Activated CD4-positive, alpha-beta T cell treated with anti-CD3 and anti-CD28 coated beads, Interleukin-2, Interleukin-6, amounts not matched to agents 100 ng/mL and 50 ng/mL, durations not matched to agents 16 hours and 8 hours (primary cell): ENCODE measurements at places on chromosomes 6 and 20.

- DNase-seq = no peak
These were observed 286.7 kb downstream of the TFAP2B start for GRCh38 chr6:51105357-51105756.

GRCh38 chr6:24882835-24883555 lies 52.8 kb downstream of the RIPOR2 start:
- peak; percentile 31 for DNase-seq

DNA sequence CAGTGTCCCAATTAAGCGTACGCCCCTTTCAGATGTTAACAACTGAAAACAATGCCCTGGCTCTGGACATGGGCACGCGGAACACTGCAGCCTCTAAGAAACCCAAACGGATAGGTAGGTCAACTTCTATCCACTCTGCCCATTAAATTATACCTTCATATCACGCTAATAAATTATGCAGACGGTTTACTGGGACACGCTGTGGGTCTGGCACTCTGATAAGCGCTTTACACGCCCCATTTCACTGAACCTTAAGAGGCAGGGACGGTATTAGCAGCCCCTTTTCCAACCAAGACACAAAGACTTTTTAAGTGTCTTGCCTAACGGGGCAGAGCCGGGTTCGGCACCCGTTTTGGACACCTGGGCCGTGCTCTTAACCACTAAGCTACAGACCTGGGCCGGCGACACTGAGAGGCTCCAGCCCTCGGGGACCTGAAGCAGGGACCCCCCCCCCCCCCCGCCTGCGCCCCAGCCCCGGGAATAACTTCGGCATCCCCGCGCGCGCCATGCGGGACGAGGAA lies 744 bp downstream of the STAU1 start:
- DNase-seq = peak; percentile 21

- DNase-seq = peak; percentile 65
These were observed 6.0 kb downstream of the CST7 start for GRCh38 chr20:24955045-24955444.

GRCh38 chr20:54320148-54320607 lies 112.3 kb downstream of the PFDN4 start:
- DNase-seq = peak; percentile 28

DNA sequence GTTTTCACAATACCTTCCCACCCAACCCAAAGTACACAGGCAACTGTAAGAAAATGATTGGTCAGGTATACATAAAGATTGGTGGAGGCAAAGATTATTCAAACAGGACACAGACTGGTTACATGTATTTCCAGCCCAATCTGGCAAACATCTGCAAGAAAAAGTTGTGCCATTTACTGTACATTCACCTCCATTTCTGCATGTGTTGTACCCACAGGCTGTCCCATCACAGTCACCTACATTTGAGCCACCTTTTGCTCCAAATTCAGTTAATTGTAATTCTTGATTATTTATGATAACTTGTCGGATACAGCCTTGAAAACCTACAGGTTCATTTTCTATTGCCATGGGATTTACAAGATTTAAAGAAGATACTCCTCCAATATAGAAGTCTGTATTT lies 85.6 kb downstream of the PHF3 start:
- DNase-seq = no peak

GRCh38 chr20:4342609-4343008 lies 327.3 kb upstream of the RNF24 start:
- DNase-seq = no peak

GRCh38 chr20:39974966-39975501 lies 714.0 kb downstream of the MAFB start:
- DNase-seq = no peak

DNA sequence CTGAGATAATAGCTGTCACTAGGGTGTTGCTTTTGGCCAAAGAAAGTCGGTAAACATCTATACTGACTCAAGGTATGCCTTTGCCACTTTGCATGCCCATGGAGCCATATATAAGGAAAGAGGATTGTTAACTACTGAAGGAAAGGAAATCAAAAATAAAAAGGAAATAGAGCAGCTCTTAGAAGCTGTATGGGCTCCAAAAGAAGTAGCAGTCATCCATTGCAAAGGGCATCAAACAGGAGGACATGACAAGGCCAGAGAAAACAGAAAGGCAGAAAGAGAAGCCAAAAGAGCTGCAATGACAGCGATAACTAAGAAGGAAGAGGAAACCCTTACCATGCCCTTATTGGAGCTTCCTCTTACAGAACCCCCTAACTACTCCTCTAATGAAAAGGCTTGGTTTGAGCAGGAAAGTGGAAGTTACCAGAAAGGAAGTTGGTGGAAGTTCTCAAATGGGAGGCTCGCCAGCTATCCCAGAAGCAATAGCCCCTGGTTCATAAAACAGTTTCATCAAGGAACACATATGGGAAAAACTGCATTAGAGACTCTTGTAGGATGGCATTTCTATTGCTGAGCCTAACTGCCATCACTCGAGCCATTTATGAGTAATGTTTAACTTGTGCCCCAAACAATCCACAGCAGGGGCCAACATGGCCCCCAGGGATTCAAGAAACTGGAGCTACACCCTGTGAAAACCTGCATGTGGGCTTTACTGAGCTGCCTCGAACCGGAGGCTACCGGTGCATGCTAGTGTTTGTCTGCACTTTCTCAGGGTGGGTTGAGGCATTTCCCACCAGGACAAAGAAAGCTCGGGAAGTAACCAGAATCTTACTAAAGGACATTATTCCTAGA lies 7.0 kb downstream of the IL22RA2 start:
- DNase-seq = no peak

DNA sequence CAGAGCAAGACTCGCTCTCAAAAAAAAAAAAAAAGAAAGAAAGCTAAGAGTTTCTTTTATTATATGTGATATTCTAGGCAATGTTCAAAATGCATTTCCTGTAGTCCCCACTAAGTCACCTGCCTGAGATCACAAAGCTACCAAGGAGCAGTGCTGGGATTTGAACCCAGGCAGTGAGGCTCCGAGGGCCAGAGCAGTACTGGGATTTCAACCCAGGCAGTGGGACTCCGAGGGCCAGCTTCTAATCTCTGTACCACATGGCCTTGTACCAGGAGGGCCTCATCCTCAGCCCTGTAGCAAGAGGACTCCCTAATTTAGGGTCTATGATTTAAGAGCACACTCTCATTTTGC lies 39.7 kb downstream of the ZMYND8 start:
- DNase-seq = no peak

DNA sequence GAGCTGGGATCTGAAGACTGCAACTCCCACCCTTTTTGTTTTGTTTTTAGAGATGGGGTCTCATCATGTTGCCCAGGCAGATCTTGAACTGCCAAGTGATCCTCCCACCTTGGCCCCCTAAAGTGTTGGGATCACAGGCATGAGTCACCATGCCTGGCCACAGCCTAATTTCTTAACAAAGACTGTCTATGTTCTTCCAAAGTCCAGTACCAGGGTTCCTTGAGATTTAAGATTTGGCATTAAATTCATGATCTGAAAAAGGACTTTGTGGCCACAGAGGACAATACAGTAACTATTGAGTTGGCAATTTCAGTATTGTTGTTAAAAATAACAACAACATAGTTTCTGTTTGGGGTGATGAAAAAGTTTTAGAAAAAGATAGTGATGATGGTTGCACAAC lies 28.7 kb upstream of the BEND3 start:
- DNase-seq = no peak

DNA sequence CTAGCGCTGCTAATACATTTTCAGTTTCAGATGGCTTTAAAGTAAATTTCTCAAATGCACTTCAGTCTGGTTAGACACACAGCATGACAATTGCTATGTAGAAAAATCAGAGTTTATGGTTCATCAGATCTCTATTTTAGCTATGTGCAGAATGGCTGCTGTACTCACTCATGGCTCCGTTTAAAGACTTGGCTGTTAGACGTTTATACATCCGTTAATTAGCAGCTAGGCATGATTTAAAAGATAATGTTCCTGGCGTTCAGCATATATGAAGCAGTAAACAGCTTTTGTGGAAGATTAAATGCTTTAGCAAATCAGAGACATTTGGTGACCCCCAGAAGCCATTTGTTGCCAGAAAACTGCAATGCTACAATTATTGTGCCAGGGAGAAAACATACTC lies 350.0 kb upstream of the MANEA start:
- DNase-seq = no peak

DNA sequence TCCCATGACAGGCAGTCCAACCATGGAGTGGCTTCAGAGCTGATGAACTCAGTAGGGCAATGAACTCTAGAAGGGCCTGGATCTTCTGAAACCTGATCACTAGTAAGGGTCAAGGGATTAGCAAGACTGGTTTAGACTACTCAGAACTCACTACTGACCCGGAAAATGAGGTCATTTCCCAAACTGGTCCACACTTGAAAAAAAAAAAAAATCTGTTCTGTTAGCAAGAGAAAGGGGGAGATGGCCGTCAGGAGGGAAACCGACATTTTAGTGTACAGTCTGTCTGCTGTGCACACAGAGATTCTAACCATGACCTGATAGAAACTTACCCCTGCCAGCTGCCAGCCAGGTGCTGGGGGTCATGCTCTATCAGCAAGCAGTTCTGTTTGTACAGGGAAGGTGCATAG lies 262.4 kb upstream of the AGPAT4 start:
- DNase-seq = no peak

GRCh38 chr20:13648291-13649228 lies 9.8 kb upstream of the TASP1 start:
- no peak for DNase-seq

DNA sequence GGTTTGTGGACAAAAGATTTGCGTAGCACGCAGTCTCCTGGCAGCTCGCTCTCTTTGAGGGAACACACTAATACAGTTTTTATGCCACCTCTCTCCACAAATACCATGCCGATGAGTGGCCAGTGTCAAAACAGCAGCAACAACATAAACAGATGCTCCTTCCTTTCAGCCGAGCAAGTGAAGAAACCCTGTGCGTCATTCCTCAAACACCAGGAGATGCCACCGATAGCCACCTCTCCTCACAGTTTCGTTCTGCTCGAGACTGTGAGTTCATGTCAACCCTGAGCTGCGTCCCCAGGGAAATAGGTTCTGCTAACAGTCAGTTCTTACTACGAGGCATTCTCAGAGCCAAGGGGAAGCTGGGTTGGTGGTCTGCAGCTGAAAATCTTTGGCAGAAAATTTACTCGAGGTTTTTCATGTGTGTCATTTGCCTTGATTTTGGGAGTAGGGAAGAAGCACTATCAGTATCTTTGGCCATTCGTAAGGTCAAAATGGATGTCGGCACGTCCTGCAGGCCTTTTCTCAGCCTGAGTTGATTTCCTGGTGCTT lies 59.9 kb downstream of the EYA2 start:
- no peak for DNase-seq

GRCh38 chr6:170092826-170093225 lies 198.1 kb downstream of the DLL1 start:
- DNase-seq = no peak

DNA sequence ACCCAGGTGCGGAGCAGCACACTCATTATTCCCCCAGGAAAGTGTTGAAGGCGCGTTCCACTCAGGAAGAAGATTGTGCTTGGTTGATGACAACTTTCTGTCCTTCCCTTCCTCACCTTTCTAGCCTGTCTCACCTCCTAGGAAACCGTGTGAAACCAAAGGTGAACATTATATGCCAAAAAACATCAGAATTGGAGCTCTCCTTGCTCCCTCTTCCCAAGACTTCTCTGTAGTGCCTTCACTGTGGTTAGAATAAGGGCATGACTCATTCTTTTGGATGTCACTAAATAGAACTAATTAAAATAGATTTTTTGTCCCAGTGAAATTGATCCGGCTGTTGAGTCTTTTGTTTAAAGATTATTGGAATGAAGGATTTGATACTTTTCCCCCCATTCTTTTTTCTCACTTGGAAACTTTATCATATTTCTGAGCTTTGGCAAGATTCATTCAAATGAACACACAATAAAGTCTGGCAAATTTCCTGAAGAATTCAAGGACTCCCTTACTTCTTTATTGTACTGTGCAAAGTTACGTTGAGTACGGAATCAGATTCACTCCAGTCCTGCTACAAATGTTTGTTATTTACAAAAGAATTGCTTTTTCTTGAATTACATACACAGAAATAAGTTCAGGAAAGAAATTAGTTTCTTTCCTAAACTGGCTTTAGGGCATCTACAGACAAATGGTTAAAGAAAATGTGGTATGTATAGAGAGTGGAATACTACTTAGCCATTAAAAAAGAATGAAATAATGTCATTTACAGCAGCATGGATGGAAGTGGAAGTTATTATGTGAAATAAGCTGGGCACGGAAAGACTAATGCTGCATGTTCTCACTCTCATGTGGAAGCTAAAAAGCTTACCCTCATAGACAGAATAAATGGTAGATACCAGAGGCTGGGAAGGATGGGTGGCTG lies 142.8 kb upstream of the AKAP12 start:
- no peak for DNase-seq

GRCh38 chr6:168018664-168019063 lies 21.2 kb downstream of the KIF25 start:
- DNase-seq = no peak

DNA sequence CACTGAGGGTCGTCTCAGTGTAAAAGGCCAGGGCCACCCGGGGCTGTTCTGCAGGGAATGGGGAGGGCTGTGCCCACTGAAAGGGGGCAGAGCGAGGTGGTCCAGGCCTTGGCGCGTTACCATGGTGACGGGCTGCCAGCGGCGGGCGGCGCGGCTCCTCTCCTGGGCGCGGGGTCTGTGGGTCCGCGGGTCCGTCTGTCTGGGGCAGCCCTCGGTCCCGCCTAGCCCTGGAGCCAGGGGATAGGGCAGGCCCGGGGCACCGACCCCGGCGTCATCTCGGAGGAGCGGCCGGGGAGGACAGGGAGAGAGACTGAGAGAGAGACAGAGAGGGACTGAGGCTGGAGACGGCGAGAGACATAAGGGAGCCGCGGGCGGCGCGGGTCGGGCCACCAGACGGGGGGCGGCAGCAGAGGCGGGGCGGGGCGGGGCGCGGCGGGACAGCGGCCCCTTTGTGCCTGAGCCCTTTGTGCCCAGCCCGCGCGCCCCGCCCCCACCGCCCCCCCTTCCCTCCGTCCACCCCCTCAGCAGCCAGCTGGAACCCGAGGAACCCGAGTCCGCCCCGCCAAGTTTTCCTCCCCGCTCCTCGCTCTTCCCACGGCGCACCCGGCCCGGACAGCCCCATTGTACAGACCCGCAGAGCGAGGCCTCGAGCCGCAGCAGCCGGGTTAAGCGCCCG lies at the start of gene KIAA1755:
KIAA1755 (minus strand) TSS at position 358 of the 676 bp plus-strand sequence; CDS start at position 123, 235 bp downstream.
- DNase-seq = no peak

DNA sequence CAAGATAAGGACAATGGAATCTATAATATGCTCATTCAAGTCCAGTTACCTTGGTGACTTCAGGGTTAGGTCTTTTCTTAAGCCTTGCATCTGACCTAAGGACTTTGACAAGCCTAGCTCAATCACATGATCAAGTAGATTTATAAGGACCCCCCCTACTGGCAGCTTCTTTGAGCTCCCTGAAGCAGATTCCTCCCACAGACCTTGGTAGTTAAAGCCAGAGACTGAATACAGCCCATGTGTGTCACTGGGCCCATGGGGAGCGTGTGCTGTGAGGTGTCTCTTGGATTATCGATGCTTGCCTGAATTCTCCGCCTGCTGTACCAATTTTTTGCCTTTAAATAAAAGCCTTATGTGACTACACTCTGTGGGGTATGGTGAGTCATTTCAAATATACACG lies 372.7 kb upstream of the RGS17 start:
- DNase-seq = peak; percentile 7
